ENCODE measurements at places on chromosomes 3 and 15.

- no peak for DNase-seq
Observed at GRCh38 chr3:120641696-120642246, 40.3 kb downstream of the HGD start.

- DNase-seq, result no peak
Observed at GRCh38 chr3:88784925-88785324, 322.5 kb upstream of the EPHA3 start.

GRCh38 chr3:172673210-172673679 is 37.6 kb downstream of the NCEH1 start:
- no peak for DNase-seq

GRCh38 chr3:126270145-126270811 is 86.9 kb downstream of the KLF15 start:
- DNase-seq, result no peak

- no peak for DNase-seq
Observed at GRCh38 chr15:39549912-39550311, 31.0 kb upstream of the THBS1 start.

- DNase-seq, result peak; percentile 30
Observed at GRCh38 chr15:90954712-90955623, at the start of gene RCCD1. Gene RCCD1 (plus strand): TSS chr15:90954884. CDS start chr15:90956735, 1,851 bp downstream.

All from NCI-H1417 treated with DMSO at 0.1 percent for 48 hours (cell line).